ENCODE measurements at places on chromosomes 16 and 17.

DNA sequence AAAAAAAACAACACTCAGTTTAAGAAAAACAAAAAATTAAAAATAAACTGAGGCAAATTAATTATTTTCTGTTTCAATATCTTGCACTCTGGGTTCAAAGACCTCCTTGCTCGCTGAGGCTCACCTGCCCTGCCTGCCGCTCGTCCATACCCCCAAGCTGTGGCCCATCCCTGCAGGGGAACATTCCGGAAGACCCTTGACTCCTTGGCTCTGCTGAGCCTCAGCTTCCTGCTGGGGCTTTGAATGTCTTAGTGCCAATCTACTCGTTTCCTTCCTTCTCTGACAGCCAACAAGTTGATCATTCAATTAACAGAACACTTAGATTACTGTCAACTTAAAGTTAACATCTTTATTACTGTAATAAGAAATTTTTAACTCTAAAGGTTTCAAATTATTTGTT is 24.3 kb downstream of the G6PC1 start:
- DNase-seq, result no peak

GRCh38 chr17:57861000-57861789 is 11.4 kb upstream of the MRPS23 start:
- DNase-seq, result peak; percentile 27

GRCh38 chr16:49649013-49649765 is 206.7 kb downstream of the ZNF423 start:
- no peak for DNase-seq

- no peak for DNase-seq
Observed at GRCh38 chr16:86680162-86680561, 101.8 kb downstream of the FOXL1 start.

DNA sequence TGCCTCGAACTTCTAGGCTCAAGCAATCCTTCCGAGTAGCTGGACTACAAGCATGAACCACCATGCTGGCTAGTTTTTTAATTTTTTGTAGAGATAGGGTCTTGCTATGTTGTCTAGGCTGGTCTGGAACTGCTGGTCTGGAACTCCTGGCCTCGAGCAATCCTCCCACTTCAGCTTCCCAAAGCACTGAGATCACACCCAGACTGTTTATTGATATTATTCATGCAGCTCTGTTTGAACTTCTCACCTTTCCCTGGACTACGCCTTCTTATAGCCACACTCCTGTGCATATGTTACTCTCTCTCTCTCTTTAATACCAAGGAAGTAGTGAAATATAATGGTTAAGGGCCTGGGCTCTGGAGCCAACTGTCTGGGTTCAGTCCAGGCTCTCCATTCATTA is 4.6 kb downstream of the COG7 start:
- DNase-seq, result no peak

- DNase-seq, result no peak
Observed at GRCh38 chr17:15884731-15885130, 60.2 kb upstream of the ADORA2B start.

GRCh38 chr16:49789616-49790015 is 66.3 kb downstream of the ZNF423 start:
- no peak for DNase-seq

GRCh38 chr16:74785031-74785430 is 10.4 kb upstream of the FA2H start:
- no peak for DNase-seq

- no peak for DNase-seq
Observed at GRCh38 chr17:46862949-46863348, 11.6 kb downstream of the WNT9B start.

GRCh38 chr16:87733190-87733589 is 32.6 kb downstream of the KLHDC4 start:
- DNase-seq, result no peak

- DNase-seq, result no peak
Observed at GRCh38 chr17:8462564-8462963, 26.9 kb downstream of the NDEL1 start.

GRCh38 chr17:55533608-55534007 is 22.4 kb upstream of the SMIM36 start:
- DNase-seq, result no peak

DNA sequence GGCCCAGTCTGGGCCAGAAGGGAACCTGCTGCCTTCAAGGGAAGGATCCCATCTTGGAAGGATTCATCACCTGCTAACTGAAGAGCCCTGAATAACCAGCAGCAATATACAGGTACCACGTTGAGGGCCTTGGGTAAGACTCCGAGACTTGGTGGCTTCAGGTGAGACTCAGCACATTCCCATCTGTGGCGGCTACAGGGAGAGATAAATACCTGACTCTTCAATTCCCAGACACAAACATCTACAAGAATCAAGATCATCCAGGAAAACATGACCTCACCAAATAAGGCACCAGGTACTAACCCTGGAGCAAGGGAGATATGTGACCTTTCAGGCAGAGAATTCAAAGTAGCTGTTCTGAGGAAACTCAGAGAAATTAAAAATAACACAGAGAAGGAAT is 99.5 kb downstream of the DYNLRB2 start:
- DNase-seq, result no peak

GRCh38 chr17:4852567-4853207 is 19.5 kb downstream of the MINK1 start:
- DNase-seq, result peak; percentile 16

GRCh38 chr17:42678951-42679491 is 2.2 kb upstream of the PLEKHH3 start:
- peak; percentile 24 for DNase-seq

- no peak for DNase-seq
Observed at GRCh38 chr17:46053911-46054534, 55.0 kb downstream of the STH start.

DNA sequence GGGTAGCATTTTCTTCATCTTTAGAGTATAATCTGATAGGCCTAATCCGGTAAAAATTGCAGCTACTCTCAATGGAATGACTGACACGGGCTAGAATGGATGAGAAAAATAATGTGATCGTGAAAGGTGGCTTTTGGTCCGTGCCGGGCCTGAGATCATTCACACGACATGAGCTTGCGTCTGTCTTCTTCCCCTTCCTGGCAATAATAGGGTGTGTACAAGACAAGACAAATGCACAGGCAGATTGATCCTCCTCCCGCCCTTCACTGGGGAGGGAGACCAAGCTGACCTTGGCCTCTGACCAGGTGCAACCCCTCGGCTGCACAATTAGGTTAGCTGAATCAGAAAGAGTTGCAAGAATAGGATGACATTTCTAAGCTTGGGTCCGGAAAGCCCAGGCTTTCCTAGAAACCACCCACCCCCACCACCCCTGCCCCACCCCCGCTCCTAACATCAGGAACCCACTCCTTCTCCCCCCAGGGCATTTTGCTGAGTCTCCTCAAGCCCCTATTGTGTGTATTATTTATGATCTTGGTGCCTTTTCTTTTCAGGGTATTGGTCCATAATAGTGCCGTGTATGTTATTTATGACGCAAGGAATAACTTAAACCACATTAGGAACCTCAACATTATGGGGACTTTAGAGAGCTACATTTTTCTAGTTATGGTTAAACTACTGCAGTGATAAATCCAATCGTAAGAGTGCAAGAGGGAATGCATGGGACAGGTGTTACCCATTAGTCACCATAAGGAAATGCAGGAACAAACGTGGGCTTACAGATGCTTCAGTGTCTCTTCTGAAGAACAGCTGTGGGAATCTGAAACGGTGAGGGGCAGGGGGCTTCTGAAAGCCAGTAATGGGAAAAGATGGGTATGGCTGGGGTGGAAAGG is 540.1 kb upstream of the PSMD7 start:
- no peak for DNase-seq

- DNase-seq, result no peak
Observed at GRCh38 chr17:59357929-59358328, 26.5 kb downstream of the YPEL2 start.

GRCh38 chr16:35174016-35174415 is 1714.6 kb downstream of the TP53TG3F start:
- DNase-seq, result no peak

- DNase-seq, result no peak
Observed at GRCh38 chr17:65885541-65886312, 306.2 kb downstream of the CEP112 start.

- no peak for DNase-seq
Observed at GRCh38 chr17:27109346-27109745, 184.6 kb upstream of the WSB1 start.
